ENCODE measurements at places on chromosomes 4 and X.

DNA sequence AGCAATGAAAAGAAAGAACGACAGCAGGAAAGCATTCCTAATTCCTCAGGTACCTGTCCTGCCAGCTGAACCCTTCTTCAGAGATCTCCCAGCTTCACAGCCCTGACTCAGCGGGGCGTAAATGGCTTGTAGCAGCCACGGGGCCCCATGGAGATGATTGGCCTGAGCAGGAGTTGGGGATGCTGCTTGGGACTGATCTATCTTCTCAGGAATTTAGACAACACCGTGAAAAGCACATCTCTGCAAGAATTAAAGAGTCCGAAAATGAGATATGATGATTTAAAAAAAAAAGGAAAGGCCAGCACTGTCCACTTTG is 22.5 kb upstream of the SLC25A4 start:
- DNase-seq: no peak

GRCh38 chrX:148691456-148691855 is 191.0 kb downstream of the AFF2 start:
- no peak for DNase-seq

GRCh38 chr4:124658795-124659194 is 53.7 kb downstream of the ANKRD50 start:
- no peak for DNase-seq

GRCh38 chr4:25651682-25652081 is 4.0 kb upstream of the SLC34A2 start:
- no peak for DNase-seq

- DNase-seq: no peak
These were observed 94.7 kb upstream of the GPM6B start for GRCh38 chrX:13911586-13911985.

DNA sequence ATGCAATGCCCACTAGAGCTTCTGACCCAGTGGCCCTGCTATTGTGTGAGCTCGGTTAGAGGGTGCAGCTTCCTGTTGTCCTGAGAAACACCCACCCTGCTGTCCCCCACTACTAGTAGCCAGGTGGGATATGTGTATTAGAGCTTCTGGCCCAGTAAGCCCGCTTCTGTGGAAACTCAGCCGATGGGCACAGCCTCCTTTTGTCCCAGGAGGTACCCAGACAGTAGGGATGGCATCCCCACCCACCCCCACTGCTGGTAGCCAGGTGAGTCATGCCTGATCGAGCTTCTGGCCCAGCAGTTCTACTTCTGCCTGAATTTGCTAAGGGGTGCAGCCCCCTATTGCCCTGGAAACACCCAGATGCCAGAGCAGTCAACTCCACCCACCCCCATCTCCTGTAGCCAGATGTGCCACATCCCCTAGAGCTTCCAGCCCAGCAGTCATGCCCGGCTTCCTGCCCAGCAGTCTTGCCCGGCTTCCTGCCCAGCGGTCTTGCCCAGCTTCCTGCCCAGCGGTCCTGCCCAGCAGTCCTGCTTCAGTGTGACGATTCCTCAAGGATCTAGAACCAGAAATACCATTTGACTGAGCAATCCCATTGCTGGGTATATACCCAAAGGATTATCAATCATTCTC is 162.7 kb upstream of the KLF8 start:
- DNase-seq: no peak

DNA sequence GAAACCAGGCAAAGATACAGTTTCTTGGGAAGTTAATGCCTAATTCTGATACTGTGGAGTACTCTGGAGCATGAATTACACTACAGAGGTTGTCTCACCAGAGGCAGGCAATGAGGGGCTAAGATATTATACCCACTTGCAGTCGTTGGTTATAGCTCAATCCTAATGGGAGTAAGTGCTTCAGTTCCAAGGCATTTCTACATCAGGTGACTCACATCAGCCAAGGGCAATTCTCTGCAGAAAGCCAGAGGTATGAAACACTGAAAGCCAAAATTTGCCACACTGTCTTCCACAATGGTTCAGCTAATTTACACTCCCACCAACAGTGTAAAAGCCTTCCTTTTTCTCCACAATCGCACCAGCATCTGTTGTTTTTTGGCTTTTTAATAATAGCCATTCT is 174.0 kb upstream of the IL15 start:
- DNase-seq: no peak

DNA sequence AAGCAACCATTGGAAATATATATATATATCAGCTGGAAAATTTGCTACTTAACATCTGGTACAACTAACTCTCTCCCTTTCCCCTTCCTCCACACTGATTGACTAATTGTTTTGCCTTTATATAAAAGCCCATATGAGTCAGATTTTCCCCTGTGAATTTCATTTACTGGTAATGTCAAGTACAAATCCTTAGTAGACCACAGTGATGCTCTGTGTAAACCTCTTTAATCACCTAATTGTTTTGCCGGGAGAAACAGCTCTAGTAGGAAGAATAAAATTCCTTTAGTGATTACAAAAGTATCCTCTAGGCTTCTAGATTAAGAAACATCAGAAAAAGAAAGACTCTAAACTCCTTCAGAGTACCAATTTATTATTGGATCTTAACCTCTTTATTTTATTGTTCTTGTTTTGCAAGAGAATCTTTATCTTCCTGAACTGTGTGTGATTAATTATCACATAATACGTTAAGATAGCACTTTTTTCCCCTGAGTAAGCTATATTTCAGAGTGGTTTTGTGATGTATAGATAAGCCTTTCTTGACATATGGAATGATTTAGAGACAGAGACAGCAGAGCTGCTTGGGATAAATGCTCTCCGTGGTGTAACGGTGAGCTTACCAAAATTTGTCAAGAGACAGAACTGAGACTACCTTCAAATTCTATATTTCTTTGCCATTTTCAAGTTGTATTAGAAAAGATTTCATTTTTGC is 1606.4 kb upstream of the TENM3 start:
- DNase-seq: no peak

GRCh38 chrX:69389101-69389501 is 115.0 kb upstream of the NALF2 start:
- DNase-seq: no peak

- DNase-seq: peak; percentile 63
These were observed 16.0 kb upstream of the NLGN4X start for GRCh38 chrX:6244666-6245065.

DNA sequence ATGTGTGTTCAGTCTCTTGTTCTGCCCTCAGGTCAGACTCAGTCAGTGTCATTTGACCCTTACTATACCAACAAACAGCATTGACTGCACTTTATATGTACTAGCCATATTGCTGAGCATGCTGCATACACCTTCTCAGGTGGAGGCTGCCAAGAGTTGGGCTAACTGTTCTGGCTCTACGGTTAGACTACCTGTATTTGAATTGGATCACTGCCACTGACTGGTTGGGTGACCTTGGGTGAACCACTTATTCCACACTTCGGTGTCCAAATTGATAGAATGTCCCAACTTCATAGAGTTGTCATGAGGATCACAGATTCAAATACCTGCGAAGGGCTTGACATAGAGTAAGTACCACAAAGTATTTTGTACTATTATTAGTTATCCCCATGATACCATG is 91.2 kb upstream of the GPR50 start:
- DNase-seq: no peak

- no peak for DNase-seq
These were observed 1139.6 kb downstream of the STPG2 start for GRCh38 chr4:97003715-97004114.

DNA sequence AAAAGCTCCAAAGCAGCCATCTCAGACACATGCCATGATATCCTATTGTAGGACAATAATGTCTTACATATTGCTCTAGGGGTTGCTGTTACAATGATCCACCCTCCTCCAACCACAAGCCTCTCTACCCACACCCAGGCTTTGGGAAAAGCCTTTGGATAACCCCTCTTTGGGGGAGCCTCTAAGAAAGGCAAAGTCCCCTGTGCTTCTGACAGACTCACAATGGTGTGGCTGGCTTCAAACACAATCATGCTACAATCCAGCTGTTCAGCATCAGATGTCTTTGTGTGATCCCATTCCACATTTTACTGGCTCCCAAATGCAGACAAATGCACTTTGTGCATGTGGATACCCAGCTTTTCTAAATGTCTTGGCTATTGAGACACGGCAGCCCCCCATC is 65.9 kb upstream of the CAPN6 start:
- DNase-seq: no peak

- peak; percentile 23 for DNase-seq
These were observed 613.3 kb downstream of the BCOR start for GRCh38 chrX:39484159-39485068.

DNA sequence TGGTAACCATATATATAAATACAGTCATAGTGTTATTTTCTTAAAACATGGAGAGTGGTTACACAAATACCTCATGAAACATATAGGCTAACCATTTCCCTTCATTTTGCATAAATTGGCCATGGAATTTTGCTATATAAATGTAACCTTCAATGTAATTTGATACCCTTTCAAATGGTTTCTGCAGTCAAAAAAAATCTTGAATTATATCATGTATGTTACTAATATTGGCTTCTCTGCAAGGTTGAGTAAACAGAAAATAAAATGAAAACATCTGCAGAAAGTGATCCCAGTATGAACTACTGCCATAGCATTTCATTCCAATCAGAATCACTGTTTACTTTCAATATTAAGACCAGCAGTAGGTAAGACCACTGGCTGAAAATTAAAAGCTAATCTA is 1165.9 kb upstream of the TENM3 start:
- DNase-seq: no peak

DNA sequence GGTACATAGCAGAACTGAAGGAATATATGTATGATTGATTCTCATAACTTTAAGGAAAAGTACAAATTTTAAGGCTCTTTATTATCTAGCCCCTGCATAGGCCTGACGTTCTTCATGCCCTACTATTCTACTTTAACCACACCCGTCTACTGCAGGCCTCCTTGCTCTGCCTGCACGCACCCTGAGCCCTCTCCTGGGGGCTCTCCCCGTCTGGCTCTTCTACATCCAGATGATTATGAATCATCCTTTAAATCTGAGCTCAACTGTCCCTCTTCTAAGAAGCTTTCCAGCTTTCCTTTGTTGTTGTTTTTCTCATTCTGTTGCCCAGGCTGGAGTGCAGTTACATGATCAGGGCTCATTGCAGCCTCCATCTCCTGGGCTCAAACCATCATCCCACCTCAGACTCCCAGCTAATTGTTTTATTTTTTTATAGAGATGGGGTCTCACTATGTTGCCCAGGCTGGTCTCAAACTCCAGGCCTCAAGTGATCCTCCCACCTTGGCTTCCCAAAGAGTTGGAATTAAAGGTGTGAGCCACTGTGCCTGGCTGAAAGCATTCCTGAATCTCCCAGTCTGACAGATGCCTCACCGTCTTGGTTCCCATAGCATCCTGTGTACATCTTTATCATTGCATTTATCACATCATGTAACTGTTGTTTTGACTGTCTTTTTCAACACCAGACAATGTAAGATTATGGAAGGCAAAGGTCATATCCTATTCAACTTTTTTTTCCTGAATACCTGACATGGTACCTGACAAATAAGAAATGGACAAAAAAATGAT is 89.2 kb downstream of the WDFY3 start:
- no peak for DNase-seq

- DNase-seq: no peak
These were observed 403.4 kb downstream of the MAPK10 start for GRCh38 chr4:85956293-85956945.

GRCh38 chrX:1292575-1293290 is 24.1 kb downstream of the CSF2RA start:
- no peak for DNase-seq

DNA sequence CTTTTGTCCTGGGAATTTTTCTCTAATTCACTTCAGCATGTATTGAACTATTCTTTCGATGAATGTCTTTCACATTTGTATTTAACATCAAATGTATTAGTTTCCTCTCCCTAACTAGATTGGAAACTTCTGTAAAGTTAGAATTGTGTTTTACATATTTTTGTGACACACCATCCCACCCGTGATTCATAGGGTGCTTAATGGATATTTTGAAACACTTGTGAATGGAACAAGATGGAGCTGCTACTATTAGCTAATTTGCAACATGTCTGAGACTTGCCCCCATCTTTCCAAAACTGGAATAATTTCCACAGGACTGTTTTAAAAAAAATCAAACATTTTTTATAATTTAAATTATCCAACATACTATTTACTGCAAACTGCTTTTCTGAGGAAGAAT is 30.2 kb upstream of the GNPDA2 start:
- no peak for DNase-seq

DNA sequence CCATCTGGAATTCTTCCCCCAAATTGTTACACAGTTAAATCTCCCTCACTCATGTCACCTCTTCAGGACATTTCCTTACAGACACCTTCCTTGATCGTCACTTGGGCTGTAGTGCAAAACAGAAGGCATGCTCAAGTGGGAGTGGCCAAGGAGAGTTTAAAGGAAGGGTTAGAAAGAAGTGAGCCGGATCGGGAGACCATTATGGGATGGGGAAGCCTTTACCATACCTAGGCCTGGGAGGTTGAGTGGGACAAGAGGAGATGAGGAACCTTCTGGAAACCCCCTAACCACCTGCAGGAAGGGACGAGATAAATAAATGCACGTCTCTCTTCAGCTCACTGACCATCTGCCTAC is 102.7 kb downstream of the UCHL1 start:
- no peak for DNase-seq

DNA sequence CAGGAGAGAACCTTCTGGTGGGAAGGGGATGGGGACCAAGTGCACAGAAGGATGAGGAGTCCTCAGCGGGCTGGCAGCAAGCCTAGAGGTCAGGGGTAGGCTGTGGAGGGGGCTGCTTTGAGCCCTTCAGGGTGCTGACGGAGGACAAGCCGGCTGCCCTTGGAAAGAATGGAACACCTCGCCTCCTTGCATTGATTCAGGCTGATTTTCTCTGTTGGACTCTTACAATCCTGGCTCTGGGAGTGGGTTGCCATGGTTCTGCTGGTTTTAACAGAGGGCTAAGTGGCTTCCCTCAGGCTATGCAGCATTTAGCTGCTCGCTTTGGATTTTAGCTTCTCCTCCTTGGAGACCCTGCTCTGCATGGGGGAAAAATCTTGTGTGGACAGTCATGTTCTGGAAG is 49.4 kb upstream of the CHRNA9 start:
- no peak for DNase-seq

GRCh38 chr4:1277667-1278665 is 11.7 kb upstream of the MAEA start:
- DNase-seq: no peak

GRCh38 chr4:98522636-98523395 is 135.6 kb downstream of the TSPAN5 start:
- no peak for DNase-seq

GRCh38 chr4:142715727-142716126 is 130.4 kb downstream of the INPP4B start:
- DNase-seq: no peak

DNA sequence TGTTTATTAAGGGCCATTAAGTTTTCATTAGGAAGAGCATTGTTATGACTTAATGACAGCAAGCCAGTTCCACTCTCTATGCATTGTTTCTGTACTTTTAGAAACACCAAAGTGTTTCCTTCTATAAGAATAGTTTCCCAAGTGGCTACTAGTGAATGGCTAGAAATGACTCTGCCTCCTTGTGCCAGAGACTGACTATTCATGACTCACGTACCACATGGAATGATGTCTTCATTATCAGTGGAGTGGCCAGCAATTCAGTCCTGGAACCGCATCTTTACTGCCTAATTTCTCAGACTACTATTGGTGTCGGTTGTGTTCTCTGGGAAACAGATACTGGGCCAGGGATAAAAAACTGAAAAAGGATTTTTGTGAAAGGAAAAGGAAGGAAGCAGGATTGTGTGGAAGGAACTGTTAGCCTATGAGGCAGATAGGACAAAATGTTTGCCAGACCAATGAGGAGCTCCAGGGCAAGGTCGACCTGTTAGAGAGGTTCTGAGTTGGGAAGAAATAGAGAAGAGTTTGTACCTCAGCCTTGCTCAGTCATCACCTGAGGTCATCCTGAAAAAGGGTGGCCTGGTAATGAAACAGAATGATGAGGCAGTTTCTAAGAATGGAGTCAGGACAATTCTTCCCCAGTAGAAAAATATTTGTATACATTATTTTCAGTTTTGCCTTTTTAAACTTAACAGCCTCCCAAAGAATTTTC is 218.6 kb downstream of the SPCS3 start:
- DNase-seq: no peak

Measured in NCI-H1092 treated with DMSO at 0.1 percent for 48 hours (cell line).